ENCODE measurements at places on chromosomes 7 and 10.

DNA sequence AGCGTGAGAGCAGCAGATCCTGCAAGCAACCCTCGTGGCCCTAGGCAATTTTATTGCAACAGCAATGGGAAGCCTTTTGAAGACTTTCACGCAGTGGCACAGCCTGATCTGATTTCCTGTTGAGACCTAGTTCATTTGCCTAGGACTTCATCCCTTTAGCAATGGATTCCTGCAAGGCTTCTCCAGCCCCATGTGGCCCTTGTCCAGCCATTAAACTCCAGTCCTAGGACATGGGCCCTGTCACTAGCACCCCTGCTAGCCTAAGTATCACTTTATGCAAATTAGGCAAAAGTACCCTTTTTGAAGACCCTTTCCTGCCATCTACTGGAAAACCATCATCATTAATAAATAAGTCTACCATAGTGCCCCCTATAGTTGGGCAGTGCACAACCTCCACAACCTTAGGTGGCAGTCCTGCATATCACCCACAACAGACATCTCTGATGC lies 379.4 kb downstream of the GALNT17 start:
- peak; percentile 17 for DNase-seq

GRCh38 chr7:70761711-70762328 lies 370.1 kb upstream of the GALNT17 start:
- DNase-seq: no peak

DNA sequence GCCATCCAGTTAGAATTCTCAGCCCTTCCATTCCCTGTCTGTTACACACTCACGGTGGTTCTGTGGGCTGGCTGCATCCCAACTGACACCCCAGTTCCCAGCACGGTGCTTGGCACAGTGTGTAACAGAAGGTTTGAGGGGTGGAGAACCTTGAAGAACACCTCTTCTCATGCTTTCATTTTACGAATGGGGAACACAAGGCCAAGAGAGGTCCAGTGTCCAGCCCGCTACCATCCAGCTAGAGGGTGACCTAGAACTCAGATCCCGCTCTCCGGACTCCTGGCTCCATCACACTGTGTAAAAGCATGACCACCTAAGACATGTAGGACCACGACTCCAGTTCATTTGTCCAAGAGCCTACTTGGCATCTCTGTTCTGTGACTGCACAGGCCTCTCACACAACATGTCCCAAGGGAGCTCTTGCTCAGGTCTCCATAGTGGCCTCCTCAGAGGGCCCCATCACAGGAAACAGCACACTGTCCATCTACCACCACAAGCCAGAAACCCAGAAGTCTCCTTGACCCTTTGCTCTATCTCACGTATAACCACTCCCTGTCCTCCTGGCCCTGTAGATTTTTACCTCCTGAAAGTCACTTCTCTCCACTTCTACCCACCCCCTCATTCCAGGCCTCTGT lies 2.8 kb upstream of the CDH23 start:
- no peak for DNase-seq

GRCh38 chr10:79097021-79097872 lies 28.5 kb downstream of the ZMIZ1 start:
- peak; percentile 44 for DNase-seq

DNA sequence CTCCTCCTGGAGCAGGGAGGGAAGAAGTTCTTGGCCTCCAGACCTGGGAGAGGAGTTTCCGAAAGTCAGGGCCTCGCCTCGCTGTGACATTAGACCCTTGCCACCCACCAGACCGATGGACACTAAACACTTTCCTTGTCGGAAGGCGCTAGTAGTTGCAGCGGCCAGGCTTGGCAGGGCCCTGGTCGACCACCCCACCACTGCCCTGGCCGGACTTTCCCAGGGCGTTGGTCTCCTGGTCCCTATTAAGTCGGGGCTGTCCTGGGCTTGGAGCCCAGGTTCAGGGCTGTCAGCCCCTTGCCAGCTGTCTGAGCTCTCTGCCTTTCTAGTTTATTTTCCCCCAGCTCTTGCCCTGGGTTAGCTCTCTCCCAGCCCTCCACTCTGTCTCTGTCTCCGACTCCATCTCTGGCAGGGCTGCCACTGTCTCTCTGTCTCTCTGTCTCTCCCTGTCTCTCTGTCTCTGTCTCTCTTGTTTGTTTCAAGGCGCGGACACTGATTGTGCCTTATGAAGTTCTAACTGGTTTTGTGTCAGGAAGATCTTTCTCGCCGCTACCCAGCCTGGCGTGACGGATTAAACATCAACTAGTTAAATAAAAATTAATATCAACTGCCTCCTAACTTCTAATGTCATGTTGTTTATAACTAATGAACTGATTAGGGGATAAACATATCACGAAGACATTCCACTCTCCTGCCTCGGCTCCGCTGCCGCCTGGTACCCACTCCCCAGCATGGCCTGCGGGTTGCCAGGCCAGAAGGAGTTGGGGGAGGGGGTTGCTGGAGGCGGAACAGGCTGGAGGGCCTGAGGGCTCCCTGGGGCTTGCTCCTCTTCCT lies 13.8 kb upstream of the PAX2 start:
- DNase-seq: no peak

DNA sequence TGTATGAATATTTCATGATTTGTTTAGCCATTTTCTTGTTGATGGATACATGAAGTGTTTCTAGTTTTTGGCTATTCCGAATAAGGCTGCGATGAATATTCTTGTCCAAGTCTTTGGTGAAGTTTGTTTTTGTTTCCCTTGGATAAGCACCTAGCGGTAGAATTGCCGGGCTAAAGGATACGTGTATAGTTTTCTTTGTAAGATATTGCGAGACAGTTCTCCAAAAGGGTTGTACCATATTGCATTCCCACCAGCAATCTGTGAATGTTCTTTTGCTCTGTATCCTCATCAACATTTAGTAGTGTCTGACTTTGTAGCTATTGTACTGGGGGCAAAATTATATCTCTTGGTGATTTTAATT lies 142.6 kb downstream of the DOCK1 start:
- DNase-seq: no peak

GRCh38 chr7:54860003-54860775 lies 101.2 kb upstream of the SEC61G start:
- no peak for DNase-seq

All from fibroblast of mammary gland (primary cell).